ENCODE measurements at places on chromosomes 12 and 14.
A peak's percentile ranks its signal among the peaks of the same experiment; 100 is the strongest.

DNA sequence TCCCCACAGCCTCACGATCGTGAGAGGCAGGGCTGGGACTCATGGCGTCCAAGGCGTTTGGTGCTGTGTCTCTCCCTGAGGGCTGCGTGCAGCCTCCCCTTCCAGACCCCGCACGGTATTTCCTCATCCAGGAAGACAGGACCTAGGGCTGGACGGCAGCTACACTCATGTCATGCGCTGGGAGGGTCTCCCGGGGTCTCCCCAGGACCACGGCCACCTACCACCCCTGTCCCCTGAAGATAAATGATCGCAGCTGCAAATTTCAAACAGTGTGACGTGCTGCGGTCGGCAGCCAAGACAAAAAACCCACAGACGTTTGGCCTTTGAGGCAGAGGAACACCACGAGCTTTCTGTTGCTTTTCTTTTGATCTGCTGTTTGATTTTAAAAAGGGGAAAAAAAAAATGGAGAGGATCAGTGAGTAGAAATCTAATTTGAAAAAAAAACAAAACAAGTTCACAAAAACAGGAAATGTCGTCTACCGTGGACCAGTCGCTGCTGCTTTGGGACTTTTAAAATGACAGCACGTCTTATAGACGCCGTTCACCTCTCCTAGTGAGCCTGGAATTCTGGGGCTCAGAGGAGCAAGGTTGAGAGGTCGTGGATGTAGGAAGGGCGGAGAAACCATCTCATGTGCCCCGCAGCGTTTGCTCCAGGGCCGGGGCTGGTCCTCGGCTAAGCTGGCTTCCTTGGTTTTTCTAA, 237.6 kb downstream of the SLC41A2 start:
- DNase-seq, result no peak

DNA sequence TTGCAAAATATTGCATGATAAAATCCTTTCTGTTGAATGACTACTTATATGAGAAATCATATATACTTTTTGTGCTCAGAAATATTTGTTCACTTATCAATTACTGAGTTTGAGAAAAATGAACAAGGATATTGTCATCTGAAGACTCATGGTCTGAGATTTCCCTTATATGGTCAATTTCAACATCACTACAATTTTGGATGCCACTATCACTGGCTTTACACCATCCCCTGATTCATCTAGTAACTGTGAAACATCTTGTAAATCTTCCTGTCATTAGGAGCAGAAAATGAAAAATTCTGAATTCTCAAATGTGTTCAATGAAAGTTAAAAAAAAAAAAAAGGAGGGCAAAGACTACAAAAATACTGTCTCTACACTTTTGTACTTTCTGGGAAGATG, 21.8 kb upstream of the GXYLT1 start:
- no peak for DNase-seq

- DNase-seq, result no peak
Observed at GRCh38 chr14:100603341-100604120, 16.3 kb upstream of the BEGAIN start.

GRCh38 chr14:34858765-34859164, 16.4 kb downstream of the BAZ1A start:
- DNase-seq, result peak; percentile 29

DNA sequence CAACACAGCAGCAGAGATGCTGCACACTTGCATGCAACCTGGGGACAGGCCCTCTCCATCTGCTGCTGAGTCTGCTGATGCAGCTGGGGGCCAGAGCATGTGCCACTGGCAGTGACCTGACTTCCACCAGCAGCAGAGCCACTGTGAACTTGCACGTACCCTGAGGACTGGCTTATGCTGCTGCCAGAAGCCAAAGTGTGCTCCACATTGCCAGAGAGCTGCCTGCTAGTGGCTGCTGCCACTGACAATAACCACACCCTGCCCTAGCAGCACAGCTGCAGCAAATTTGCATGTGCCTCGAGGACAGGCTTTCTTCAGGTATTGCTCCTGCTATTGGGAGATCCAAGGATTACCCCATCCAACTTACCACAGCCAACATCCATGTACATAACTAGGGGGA, 4.5 kb upstream of the PRR4 start:
- DNase-seq, result no peak

- no peak for DNase-seq
Observed at GRCh38 chr14:95252219-95252618, 67.5 kb downstream of the CLMN start.

DNA sequence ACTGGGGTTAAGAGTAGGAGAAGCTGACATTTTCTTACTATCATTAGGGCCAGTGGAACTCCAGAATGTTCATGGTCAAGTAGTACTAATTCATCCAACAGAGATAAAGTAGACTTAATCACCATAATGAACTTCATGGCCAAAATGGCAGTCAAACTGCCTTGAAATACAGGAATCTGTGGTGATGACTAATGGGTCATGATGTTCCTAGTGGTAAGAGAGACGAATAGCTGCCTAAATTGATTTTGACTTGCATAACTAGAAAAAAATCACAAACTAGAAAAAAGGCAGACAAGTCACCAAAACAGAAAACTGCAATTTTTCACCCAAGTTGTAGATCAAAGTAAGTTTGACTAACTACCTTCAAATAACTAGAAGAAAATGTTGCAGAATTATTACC, 138.5 kb downstream of the MGAT4C start:
- no peak for DNase-seq

DNA sequence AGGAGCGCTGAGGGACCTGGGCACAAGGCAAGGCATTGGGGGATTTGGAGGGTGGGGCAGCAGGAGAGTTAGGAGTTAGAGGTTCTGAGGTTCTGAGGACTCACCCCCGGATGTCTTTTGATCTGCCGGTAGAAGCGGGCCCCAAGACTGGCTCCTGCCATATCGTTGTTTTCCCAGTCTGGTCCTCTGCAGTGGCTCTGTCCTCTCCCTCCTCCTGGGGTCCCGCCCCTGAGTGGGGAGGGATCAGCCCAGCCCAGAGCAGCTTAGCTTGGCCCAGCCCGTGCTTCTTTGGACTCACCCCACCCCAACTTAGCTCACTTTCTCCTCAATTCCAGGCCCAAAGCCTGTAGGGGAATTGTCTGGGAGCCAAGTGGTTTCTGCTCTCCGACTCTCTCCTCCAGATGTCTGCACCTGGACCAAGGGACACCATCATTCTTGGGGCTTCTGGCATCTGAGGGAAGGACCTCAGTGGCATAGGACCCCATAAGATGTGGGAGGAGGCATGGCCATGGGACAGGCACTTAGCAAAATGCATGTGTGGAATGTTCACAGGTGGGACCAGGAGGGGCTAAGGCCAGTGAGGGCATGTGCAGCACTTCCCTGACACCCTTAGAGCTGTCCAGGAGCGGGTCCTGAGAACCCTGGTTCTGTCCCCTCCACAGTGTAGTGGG, 7.5 kb downstream of the SHMT2 start:
- no peak for DNase-seq

DNA sequence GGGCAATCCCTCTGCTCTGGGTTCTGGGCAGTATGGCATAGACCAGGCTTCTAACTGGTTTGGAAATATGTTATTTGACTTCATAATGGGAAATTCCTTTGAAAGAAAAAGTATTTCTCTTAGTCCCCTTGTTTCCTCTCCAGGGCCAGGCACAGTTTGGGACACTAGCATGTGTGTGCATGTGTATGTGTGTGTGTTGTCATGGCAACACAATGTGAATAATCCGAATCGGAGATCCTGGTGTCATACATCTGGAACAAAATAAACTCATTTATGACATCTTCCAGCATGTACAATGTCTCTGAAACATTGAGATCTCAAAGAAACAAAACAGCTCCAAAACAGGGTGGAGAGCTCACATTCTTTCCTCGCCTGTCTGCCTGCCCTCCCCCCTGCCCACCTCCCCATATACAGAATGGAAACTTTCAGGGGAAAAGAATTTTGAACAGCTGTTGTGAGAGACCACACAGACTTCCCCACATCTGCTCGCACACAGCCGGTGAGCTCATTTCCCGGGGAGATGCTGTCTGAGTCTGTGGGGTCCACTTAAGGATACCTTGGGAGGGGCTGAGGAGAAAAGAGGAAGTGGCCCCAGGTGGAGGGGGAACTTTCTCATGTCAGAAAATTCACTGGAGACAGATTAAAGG, 55.5 kb upstream of the PARP11 start:
- DNase-seq, result no peak

DNA sequence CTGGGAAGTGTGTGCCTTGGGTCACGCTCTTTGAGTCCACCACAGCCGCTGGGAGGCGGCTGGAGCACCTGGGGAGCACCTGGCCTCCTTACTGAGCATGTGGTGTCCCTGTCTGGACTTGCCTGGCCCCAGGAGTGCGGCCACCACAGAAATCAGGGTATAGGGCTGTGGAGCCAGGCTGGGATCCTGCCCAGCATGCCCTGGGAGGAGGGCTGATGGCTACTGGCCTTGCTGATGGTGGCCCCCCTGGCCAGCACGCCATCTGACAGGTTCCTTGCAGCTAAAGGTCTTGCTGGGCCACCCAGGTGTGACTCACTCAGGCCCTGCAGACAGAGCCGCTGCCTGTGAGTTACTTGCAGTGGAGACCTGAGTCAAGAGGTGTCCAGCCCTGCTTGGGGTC, 6.0 kb downstream of the ULK1 start:
- peak; percentile 42 for DNase-seq

GRCh38 chr12:132560614-132561426, 49.6 kb downstream of the LRCOL1 start:
- peak; percentile 79 for DNase-seq

Data from trophoblast cell (in vitro differentiated cells and primary cell).